ENCODE measurements at places on chromosomes 1 and 21.

DNA sequence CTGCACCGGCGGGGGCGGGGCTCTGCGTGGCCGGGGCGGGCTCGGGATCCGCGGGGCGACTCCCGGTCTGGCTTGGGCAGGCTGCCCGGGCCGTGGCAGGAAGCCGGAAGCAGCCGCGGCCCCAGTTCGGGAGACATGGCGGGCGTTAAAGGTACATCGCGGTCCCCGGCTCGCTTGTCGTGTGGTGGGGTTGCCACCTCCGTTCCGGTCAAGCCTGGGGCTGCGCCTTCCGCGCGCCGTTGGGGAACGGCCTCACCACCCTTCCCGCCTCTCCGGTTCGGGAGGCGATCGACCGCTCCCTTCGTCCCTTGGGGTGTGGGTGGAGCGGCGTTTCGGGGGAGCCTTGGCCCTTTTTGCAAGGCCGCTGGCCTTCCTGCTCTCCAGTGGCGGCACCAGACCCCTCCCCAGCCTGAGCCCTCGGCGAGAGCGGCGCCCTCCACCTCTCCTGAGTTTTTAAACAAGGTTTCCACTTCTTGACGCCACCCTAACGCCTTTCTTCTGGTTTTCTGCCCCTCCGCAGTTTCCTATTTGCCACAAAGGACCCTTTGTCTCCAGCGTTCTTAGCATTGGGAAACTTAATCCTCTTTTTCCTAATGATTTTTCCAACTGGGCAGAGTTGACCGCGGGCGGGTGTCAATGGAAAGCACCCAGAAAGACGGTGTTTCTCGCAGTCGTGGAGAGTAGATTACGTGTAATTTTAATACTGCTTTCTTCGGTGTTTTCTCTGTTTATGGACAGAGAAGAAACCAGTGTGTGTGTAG lies at the start of the genes LEPR and LEPROT:
Gene LEPR (plus strand): TSS at position 79 of the 761 bp plus-strand sequence. CDS start 144,898 bp downstream, outside the sequence.
Gene LEPROT (plus strand): TSS at position 79 of the 761 bp plus-strand sequence. CDS start 57 bp downstream, at position 136.
- DNase-seq: peak; percentile 84

- DNase-seq: no peak
Observed at GRCh38 chr21:44712203-44713028, 1.0 kb upstream of the TSPEAR start.

GRCh38 chr1:102184477-102184876 lies 187.8 kb upstream of the OLFM3 start:
- no peak for DNase-seq

DNA sequence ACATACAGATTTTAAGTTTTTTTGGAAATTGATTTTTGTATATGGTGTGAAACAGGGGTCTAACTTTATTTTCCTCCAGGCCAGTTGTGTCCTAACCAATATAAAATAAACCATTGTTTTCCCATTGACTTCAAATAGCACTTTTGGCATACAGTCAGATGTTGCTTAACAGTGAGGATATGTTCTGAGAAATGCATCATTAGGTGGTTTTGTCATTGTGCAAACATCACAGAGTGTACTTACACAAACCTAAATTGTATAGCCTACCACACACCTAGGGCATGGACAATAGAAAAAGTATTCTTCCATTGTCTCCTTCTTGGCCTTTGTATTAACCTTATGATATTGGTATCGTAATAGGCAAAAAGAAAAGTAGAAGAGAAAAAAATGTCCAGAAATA lies 37.4 kb upstream of the DISP1 start:
- DNase-seq: no peak

- DNase-seq: no peak
Observed at GRCh38 chr1:39021426-39021825, 4.7 kb upstream of the NDUFS5 start.

DNA sequence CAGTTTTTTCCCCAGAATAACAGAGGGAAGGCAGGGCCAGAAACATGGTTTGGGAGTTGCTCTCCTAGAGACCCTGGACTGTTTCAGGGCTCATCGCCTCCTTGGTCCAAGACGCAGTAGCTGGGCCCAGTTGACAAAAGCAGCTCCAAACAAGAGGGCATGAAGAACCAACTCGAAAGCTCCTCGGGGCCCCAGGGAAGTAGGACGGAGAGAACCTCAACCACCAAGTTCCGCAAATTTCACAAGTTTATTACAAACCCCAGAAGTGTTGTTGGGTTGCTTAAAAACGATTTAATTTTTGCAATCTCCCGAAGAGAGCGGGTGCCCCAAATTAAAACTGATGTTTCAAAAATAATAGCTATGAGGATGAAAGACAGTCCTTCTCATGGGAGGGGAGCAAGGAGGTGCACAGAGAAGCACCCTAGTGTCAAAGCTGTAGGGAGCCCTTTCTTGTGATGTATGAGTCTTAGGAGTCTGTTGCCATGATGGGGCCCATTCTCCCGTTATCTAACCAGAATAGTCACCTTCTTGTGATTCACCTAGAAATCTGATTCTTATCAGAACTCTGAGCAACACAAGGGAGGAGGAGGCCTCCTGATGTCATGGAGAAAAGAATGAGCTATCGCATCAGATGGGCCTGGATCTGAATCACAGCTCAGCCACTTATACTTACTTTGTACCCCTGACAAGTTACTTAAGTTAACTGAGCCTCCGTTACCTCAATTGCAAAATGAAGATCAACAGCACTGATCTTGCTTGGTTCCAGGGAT lies 165.7 kb upstream of the IRF2BP2 start:
- DNase-seq: no peak
